Activated naive CD4-positive, alpha-beta T cell treated with anti-CD3 and anti-CD28 coated beads, Interleukin-2, amount 50 U/mL, for 16 hours (primary cell): ENCODE measurements at places on chromosomes 1 and 21.

DNA sequence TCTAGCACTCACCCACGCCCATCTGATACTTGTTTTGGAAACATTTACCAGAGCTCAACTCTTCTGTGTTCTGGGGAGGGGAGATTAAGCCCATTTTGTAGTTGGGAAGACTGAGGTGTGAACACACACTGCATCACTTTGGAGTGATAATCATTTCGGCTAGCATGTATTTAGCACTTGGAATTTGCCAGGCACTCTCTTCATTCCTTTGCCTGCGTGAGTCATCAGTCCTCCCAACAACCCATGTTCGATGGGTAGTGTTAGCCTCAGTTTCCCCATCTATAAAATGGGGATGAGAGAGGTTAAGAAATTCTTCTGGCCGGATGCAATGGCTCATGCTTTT lies 182.8 kb upstream of the TMEM51 start:
- DNase-seq, result no peak

GRCh38 chr1:16464917-16465625 lies 24.5 kb downstream of the NECAP2 start:
- DNase-seq, result no peak

DNA sequence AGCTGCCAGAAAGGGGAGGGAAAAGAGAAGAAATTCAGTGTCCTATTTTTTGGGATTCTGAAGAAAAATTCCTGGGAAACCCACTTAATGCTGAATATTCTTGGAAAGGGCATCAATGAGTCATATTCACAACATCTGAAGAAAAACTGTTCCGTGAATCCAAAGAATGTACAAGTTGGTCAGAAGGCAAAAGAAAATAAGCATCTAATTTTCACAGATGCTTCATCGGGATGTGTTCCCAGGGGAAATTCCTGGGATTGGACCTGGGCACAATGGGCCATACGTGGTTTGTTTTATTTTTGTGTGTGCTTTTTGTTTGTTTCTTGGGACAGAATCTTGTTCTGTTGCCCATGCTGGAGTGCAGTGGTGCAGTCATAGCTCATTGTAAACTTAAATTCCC lies 112.2 kb downstream of the MAP3K21 start:
- no peak for DNase-seq

DNA sequence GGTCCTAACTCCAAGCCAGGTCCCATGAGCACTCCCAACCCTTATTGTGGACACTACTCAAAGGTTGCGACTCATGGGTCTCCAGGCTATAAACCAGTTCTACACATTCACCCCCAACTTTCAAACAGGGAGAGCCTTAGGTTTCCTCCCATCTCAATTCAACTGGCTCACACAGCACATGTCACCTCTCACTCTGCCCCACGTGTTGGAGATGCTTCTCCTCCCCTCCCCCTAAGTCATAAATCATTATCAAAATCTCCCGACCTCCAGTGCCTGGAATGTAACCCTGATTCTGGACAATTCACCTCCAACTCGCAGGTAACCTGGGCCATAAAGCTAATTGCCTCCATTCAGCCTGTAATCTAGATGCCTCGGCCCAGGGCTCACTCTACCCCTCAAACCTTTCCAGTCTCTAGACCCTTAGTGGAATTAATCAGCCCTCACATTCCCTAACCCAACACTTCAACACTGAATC lies 595 bp downstream of the AK2 start:
- DNase-seq, result peak; percentile 23

DNA sequence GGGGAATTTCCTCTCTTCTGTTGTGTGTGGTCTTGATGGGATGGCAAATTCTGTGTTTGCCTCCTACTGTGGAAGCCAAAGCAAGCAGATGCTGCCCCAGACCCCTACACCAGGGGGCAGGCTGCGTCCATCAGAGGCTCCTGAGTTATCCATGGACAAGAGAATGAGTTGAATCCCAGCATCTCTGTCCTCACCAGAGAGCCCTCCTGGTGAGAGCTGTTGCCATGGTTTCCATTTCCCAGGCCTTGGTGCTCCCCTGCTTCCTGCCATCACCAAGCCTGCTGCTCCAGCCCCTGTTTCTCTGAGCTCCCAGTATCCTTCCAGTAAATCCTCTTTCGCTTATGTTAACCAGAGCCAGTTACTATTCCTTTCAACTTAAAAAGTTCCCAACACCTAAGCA lies 20.4 kb upstream of the GNG12 start:
- DNase-seq, result no peak

- DNase-seq, result no peak
Observed at GRCh38 chr1:45446950-45447672, 43.9 kb downstream of the TESK2 start.
